Renal pelvis (tissue), 12 donors: ENCODE measurements at places on chromosomes 7 and 10.

DNA sequence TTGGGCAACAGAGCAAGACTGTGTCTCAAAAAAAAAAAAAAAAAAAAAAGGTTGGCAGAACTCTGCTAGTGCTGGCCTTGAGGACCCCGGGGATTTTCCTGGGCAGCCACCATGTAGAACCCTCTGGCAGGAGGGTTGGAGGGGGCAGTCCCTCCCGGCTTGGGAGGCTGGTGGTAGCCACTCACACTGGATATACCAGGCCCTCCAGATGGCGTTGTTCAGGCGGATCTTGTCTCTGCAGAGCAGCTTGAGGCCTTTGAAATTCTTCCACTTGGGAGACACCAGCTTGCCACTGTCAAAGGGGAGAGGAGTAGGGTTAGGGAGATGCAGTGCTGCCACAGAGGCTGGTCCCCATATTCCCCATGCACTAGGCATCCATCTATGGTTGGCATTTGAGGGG is 8.4 kb downstream of the MLXIPL start:
- no peak for DNase-seq

DNA sequence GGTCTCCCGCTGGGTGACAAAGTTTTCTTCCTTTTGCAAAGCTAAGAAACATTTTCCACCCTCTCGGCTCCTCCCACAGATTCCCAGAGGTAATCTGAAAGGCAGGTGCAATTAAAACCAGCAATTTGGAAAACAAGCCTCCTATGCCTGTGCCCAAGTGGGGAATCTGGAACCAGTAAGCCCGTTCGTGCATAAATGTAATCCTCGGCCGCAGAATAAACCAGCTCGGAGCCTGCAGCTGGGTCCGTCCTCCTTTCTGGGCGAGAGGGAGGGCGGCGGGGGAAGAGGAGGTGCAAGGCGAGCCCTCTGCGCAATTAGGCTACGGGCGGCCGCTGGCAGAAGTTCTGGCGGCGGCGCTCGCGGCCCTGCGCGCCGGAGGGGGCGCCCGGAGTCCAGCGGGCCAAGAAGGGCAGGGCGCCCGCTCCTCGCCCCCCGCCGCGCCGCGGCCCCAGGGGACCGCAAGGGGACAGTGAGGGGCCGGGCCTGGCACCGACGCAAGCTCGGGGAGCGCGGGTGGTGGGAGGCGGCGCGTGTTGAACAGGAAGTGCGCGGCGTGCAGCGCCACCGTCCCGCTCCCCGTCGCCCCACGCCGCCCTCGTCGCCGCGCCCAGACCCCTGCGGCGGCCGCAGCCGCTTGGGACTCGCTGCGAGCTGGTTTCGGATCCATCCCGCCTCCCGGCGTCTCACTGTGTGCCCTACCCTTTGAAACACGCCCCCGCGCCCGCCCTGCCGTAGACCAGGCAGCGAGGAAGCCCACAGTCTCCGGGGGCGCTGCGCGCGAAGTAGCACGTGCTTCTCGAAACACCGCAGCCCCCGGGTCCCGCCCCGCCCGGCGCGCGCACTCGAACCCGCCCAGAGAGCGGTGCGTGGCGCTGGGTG is at the start of gene PRKAG2:
Gene PRKAG2 (minus strand): TSS at position 217 of the 879 bp plus-strand sequence. CDS start 495 bp downstream, outside the sequence.
- DNase-seq, result peak; percentile 45

- DNase-seq, result no peak
These were observed 861.5 kb upstream of the ZWINT start for GRCh38 chr10:57222603-57223002.

DNA sequence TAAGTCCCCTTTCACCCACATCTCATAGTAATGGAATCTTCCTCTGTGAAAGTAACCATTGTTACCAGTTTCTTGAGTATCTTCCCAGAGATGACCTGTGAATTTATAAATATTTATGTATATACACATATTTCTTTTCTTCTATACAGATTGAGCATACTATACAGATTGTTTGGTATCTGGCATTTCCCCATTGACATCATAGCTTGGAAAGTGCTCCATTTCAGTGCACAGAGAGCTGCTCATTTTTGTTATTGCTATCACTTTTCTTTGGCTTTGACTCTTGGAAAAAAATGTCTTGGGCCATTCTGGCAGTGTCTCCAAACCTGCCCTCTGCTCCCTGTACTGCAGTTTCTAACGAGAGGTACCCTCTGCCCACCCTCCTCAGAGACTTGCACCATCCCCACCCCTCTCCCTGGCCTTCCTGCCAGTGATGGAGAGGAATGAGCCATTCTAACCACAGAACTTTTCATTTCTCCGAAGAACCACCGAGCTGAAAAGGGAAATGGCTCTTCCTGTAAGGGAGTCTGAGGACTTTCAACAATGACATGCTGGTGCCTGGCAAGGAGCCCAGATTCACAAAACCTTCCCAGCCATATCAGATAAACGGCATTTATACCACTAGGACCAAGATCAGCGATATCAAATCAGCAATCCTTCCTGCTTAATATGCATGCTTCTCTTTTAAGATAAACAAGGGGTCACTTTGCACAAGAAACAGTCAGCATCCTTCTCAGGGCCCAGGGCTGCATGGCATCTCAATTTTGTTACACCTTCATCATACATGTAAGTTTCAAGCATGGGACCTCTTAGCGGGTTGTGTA is 19.7 kb upstream of the CCSER2 start:
- peak; percentile 4 for DNase-seq

DNA sequence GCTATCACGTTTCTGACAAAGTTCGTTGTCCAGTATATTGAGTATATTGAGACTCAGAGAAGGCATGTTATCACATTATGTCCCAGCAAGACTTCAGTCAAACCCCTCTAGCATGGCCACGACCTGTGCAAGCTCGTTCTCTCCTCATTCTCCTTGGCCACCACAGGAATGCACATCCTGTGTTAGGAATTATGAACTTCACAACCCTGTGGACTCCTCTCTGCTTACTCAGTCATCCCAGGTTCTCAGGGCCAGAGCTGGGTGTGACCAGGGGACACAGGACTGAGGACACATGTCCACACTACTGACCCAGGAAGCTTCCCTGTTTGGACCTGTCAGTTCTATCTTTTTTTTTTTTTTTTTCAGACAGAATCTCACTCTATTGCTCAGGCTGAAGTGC is 4.4 kb downstream of the SH2D4B start:
- no peak for DNase-seq
